ENCODE measurements at places on chromosomes 5 and 9.

DNA sequence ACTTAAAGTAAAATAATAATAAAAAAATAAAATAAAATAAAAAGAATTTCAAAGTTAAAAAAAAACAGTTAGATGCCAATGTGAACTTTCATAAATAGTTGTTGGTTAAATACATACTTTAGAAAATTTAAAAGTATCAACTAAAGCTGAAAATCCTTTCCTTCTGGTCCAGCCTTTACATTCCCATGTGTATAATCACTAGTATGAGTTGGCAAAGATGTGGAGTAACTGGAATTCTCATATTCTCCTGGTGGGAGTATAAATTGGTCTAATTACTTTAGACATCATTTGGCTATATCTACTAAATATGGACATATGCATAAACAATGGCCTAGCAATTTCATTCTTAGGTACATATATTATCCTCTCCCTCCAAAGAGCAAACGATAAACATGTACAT lies 619.9 kb downstream of the PTPRD start:
- DNase-seq, result no peak

- DNase-seq, result no peak
These were observed 4.0 kb downstream of the MEF2C start for GRCh38 chr5:88878976-88879375.

- DNase-seq, result no peak
These were observed 87.8 kb upstream of the RGS7BP start for GRCh38 chr5:64418013-64418412.

- DNase-seq, result no peak
These were observed 80.0 kb upstream of the ITGA2 start for GRCh38 chr5:52909192-52909591.

GRCh38 chr5:174970502-174970901 lies 246.1 kb downstream of the MSX2 start:
- no peak for DNase-seq

- no peak for DNase-seq
These were observed 26.8 kb upstream of the TIFAB start for GRCh38 chr5:135478938-135479337.

GRCh38 chr5:177510567-177511053 lies 984 bp upstream of the DOK3 start:
- no peak for DNase-seq

- DNase-seq, result no peak
These were observed 237.5 kb upstream of the ADRA1B start for GRCh38 chr5:159678657-159679392.

- no peak for DNase-seq
These were observed 4.9 kb downstream of the LCN2 start for GRCh38 chr9:128153947-128154695.

All from hepatic stellate cell (primary cell).